ENCODE measurements at places on chromosomes 1 and 21. TPM values are rescaled to one million over a fixed set of nuclear protein-coding genes. Genes with fewer than 3 reads are reported as not detected.

DNA sequence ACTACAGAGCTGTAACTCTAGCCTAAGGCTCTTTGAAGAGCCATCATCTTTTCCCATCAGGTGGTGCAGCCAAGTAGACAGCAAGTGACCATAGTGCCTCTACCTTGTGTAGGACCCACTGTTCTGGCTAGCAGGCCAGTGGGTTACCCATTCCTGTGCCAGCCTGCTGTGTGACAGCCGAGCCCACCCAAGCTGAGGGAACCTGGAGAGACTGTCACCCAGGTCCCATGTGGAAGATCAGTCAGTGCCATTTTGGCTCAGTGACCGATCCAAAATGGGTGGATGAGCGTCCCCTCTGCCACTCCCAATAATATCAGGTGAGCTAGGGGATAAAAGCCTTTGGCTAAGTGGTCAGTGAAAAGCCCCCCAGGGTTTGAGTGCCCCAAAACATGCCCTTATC lies 417.9 kb downstream of the MATN1 start:
- no peak for DNase-seq

GRCh38 chr1:103084181-103084580 lies 24.1 kb downstream of the COL11A1 start:
- no peak for DNase-seq

Gene HSD3B2
- not detected for total RNA-seq

Gene THRAP3
- total RNA-seq, result 88.6 TPM

DNA sequence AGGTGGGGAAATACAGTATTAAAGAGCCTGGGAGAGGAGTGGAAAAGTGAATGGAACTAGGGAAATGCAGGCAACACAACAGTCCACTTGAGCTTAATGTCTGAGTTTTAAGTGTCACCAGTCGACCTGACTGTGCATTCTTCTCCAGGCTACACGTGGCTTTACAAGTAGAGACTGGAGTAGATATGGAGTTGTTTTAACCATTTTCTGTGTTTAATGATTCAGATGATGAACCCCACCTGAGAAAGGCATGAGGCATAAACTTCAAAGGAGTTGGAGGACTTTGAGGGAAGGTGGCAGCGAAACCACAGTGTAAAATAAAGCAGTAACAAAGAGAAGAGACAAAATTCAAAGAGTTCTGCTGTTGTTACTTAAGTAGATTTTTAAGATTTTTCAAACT lies 12.6 kb downstream of the FUBP1 start:
- no peak for DNase-seq

Gene HSD3B1
- not detected for total RNA-seq

GRCh38 chr1:32020339-32020738 lies 6.7 kb downstream of the KHDRBS1 start:
- DNase-seq, result no peak

Gene CYP4X1
- total RNA-seq, result 6.8 TPM

Gene TMCO4
- 24.3 TPM for total RNA-seq

DNA sequence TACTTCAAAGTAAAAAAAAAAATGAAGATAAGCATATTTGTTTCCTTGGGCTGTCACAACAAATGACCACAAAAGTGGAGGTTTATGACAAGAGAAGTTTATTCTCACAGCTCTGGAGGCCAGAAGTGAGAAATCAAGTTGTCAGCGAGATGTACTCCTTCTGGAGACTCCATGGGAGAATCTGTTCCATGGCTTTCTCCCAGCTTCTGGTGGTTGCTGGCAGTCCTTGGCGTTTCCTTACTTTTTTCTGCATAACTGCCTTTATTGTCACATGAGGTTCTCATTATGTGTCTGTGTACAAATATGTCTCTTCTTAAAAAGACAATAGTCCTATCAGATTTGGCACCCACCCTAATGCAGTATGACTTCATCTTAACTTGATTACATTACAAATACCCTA lies 398.3 kb downstream of the KCNT2 start:
- DNase-seq, result no peak

DNA sequence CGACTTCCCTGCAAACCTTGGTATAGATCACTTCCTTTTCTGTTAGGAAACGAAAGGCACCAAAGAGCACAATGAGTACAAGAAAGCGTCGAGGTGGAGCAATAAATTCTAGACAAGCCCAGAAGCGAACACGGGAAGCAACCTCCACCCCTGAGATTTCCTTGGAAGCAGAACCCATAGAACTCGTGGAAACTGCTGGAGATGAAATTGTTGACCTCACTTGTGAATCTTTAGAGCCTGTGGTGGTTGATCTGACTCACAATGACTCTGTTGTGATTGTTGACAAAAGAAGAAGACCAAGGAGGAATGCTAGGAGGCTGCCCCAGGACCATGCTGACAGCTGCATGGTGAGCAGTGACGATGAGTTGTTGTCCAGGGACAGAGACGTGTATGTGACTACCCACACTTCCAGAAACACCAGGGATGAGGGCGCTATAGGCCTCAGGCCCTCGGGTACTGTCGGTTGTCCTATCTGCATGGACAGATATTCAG lies 18.5 kb downstream of the FAM89A start:
- DNase-seq, result no peak

GRCh38 chr1:171515299-171515698 lies 30.0 kb downstream of the PRRC2C start:
- DNase-seq, result no peak

DNA sequence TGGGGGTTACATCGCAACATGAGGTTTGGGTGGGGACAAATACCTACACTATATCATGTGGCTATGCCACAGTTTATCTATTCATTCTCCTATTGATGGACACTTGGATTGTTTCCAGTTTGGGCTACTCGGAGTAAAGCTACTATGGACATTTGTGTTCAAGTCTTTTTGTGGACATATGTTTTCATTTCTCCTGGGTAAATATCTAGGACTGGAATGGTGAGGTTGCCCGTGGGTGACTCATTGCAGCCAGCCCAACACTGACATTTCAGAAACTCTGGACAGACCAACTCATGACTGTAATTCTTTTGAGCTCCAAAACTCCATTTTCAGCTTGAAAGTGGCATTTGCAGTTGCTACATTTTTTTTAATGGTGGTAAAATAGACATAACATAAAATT lies 82.7 kb downstream of the KAZN start:
- DNase-seq, result no peak

DNA sequence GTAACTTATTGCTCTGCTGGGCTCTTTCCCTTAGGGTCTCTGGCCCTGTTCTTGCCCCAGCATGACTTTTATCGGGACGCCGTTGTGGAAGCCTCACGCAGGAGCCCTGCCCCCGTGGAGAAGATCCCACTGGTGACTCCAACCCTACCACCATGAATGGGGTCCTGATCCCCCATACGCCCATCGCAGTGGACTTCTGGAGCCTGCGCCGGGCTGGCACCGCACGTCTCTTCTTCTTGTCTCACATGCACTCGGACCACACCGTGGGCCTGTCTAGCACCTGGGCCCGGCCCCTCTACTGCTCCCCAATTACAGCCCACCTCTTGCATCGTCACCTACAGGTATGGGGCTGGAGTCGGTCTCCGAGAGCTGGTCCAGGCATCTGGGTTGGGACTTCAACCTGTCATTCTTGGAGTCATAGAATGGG lies 322 bp downstream of the DCLRE1B start:
- DNase-seq, result no peak

DNA sequence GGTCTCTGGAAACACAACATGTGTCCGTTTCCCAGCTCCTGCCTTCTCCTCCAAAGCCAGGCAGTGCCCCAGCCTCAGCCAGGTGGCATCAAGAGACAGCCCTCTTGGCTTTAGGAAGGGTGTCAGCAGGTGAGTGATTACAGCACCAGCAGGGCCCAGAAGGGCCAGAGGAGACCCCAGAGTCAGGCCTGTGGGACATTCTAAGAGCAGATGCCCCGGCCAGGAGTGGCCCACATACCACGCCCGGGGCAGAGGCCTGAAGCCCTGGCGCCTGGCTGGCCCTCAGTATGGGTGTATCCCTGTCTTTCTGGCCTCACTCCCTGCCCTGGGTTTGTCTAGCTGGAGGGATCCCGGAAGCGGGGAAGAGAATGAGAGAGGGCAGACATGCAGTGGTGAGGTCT lies 109.2 kb downstream of the CASZ1 start:
- no peak for DNase-seq

Gene BARHL2
- total RNA-seq, result not detected

Gene SGIP1
- 19.8 TPM for total RNA-seq

Gene CAMK1G
- total RNA-seq, result 1.4 TPM

Gene PTPRU
- total RNA-seq, result 45.5 TPM

DNA sequence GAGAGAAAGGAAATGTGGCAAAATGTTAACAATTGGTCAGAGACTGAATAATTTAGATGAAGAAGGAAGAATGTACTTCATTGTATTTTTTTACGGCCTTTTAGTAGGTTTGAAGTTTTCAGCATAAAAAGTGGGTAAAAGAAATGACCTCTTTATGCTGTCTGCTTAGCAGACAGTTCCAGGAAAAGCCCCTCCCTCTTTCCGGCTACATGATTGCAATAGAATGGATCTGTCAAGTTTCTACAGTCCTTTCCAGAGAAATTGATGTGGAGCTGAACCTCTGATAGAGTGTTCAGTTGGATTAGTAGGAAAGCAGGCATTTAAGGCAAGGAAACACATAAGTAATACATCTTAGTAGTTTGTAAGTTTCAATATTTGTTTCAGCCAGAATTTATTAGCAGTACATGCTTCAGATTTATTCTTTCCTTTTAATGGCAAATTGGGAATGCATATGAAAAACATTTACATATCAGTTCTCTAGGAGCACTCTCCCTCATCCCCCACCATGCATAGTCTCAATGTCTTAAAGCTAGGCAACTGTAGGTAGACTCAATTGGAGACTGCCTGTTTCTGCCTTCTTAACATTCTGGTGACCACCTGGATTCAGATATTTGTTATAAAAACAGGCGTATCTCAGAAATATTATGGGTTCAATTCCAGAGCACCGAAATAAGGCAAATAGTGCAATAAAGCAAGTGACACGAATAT lies 36.4 kb downstream of the HS2ST1 start:
- no peak for DNase-seq

GRCh38 chr1:24898152-24898908 lies 31.7 kb downstream of the RUNX3 start:
- DNase-seq, result peak; percentile 82

Gene ATP1A4
- 0.96 TPM for total RNA-seq

DNA sequence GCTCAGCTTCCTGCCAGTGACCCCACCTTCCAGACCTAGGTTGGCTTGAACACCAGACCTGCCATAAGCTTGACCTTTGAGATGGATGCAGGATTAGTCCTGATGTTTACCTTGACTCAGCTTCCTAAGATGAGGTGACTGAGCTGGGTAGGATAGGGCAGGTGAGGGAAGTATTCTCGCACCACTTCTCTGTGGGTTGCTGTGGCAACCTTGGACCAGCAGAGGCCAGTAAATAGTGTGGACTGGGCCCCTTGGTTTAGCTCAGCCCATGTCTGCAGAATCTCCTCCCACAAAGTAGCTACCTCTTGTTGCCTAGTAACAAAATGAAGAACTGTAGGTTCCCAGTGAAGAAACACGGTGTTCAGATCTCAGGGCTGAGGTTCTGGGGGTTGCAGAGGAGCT lies 8.4 kb downstream of the RPS6KA1 start:
- no peak for DNase-seq

GRCh38 chr1:38547321-38547720 lies 312.3 kb downstream of the RRAGC start:
- no peak for DNase-seq

Gene C1orf94
- total RNA-seq, result not detected

Gene TFF3
- total RNA-seq, result 19.6 TPM

Gene PPM1J
- 0.32 TPM for total RNA-seq

GRCh38 chr1:178341261-178341956 lies 155.4 kb downstream of the CLEC20A start:
- peak; percentile 74 for DNase-seq

GRCh38 chr1:218350035-218350525 lies 4.9 kb downstream of the TGFB2 start:
- DNase-seq, result no peak

- DNase-seq, result no peak
Observed at GRCh38 chr21:39096754-39097153, 86.5 kb downstream of the PSMG1 start.

DNA sequence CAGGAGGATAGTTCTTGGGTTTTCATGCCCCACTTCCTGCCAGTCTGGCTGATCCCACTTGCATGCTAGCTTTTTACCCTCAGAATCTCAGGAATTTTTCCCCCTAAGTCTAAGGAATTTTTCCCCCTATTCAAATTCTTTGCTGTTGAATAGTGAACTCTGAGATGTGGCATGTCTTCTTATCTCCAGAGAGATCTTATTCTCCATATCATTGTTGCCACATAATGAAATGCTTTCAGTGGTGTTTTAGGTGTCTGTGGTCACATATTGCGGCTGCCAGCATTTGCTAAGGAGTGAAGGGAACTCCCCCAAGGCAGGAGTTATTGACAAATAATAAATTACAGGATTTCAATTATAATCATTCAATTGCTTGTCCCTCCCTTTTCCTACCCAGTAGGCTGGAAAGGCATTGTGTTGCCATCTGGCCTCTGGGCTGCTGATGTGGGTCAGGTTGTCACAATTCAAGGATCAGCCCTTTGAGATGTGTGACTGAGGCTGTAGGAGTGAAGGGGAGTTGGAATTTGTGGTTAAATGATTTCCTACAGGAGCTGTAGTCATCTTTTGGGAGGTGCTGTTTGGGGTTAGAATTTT lies 3.9 kb upstream of the FLG start:
- no peak for DNase-seq

Gene ASCL5
- total RNA-seq, result 0.29 TPM

Gene TBCE
- total RNA-seq, result 27.2 TPM

Gene IGSF9
- 2.2 TPM for total RNA-seq

DNA sequence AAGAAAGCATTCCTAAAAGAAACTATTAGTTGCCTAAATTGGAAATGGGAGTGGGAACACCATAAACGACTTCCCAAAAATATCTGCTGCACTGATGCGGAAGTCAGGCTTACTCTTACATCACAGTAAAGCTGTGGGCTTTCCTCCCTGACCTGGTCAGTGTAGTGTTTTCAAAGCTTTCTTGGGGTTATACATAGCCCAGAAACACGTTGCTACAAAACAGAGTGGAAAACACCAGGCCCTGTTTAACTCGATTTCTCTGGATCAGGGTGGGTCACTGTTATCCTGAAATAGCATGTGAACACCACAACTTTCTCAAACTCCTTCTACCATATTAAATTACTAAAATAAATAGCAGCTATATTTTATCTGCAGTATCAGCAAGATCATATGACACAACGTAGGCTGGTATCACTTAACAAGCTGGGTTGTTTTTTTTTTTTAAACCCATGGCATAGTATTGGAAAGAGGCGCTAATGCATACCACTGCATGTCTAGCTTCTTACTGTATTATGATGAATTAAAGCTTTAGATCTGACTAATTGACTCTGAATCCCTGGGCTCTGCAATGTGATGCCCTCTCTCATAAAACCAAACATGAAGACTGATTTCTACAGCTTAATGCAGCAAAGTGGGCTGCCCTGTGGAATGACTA lies 184.6 kb downstream of the TGFB2 start:
- no peak for DNase-seq

Measured in upper lobe of right lung (tissue), 1 donor.